Activated T-helper 1 cell treated with anti-CD3 and anti-CD28 coated beads, Interleukin-2, amount 50 U/mL, for 16 hours (primary cell): ENCODE measurements at places on chromosomes 11 and 22.

DNA sequence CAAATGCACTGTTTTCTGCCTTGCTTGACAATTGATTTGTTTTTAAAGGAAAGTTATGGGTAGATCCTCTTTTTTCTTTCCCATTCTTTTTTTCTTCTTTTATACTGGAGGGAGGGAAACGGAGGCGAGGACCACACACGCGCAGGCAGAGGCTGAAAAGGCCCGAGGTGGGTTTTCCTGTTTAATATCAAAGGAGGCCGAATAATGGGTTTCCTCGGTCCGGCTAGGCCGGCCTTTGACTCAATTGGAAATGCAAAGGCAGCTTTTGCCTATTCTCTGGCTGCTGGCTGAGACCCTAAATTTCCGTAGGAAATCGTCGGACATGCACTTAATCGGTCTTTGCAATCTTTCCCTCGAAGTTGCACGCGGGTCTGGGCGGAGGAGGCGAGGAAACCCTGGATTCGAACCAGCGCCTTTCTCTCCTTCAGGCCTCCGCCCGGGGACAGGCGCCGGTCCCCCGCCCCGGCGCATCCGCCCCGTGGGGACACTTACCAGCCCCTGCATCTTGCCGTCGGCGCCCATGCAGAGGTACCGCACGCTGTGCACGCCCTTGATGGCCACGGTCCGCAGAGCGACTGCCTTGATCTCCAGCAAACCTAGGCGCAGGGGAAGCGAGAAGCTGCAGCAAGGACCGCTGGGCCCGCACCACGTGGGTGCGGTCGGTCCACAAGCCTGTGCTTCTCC lies 911 bp downstream of the FGF19 start:
- no peak for DNase-seq

DNA sequence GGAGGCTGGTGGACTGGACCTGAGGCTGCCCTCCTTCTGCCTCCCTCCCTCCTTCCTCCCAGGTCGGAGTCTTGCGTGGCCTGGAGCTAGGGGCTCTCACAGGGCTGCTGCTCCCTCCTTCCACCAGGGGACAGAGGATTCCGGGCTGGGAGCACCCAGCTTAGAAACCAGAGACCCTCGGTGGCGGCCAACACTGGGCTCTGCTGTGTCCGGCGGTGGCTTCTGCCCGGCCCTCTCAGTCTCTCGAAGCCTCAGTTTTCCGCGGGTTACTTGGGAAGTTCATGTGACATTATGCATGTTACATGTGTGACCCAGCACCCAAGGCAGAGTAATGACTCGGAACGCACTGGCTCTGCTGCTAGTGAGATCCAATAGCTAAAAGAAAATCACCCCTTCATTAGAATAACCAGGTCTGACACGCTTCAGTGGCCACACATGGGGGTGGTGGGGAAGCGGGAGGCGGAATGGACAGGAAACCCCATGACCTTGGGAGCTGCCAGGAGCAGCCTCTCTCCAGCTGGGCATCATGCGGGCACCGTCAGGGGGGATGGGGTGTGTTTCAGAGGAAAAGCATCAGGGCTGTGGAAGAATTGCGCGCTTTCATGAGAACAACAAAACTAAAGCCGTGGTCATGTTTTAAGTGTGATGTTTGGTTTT lies 5.9 kb upstream of the MRGPRG start:
- no peak for DNase-seq

GRCh38 chr11:84398017-84398626 lies 1112.0 kb upstream of the CCDC90B start:
- DNase-seq = no peak

GRCh38 chr22:37959231-37959825 lies 5.8 kb downstream of the POLR2F start:
- no peak for DNase-seq

DNA sequence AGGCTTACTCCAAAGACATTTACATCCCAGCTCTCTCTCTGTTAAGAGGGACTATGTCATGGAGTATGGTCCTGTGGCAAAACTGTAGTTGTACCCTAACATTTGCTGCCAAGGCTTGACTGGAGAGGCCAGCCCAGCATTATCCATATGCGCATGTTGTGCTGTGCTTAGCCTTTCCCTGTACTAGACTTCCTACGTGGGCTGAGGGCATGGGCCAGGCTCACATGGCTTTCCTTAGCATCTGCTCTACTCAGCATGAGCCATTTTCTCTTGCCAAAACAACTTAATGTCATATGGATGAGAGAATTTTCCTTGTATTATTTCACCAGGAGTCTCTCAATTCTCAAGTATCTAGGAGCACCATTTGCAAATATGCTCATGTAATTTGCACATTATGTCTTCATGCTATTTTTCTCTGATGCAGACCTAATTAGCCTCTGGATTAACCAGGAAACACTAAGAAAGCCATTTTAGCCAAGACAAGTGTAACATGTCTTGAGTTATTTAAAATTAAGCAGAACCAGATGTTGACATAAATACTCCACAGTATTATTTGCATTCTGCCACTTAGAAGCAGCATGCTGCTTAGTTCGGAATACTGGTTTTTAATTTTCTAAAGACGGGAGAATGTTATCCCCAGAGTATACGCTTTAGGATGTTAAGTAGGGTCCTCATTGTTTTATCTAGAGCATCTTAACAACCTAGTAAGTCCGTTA lies 71.7 kb upstream of the FAR1 start:
- no peak for DNase-seq

DNA sequence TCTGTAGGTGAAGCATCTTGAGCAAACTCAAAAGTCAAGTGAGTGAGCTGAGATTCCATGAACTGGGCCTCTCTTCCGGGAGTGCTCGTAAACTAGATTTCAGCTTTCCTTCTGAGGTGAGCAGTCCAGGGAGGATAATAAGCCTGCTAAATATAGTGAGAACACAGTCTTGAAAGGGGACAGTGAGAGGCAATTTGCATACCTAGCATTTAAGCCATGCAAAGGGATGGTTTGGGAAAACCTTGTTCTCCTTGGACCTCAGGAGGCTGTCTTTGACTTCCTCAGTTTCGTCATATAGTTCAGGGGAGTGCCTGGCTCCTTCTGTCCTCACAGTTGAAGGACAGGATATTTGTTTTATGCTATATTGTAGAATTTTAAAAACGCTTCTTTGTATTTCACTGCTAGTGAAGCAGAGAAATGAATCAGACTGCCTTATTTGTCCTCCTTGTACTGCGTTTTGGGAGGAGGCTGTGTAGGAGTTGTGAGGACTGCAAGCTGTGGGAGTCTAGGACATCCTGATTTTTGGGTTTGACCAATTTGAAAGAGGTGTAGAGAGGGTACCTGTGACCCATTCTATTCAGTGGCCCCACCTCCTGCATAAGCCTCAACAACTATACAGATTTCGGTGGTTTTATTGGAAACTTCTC lies 11.0 kb upstream of the SORL1-AS1 start:
- no peak for DNase-seq
